ENCODE measurements at places on chromosomes 16 and 17.

DNA sequence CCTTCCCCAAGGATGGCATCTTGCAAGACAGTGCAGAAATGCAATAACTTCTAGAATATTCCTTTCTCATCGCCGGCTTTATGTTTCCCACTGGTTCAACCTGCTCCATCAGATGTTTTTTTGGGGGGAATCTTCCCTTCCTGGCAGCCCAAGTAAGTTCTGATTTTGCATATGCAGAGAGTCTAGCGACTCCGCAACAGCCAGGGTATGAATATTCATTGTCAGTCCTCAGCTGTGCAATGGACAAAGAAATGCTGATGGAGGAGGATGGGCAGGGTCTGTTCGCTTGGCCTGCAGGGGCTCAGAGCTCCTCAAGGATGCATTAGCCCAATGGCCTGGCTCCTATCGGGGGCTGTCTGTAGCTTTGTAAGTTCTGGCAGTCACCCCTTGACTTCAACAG, 358.8 kb upstream of the CCL2 start:
- no peak for DNase-seq

- DNase-seq: no peak
These were observed 3.8 kb downstream of the GJC1 start for GRCh38 chr17:44826123-44826790.

DNA sequence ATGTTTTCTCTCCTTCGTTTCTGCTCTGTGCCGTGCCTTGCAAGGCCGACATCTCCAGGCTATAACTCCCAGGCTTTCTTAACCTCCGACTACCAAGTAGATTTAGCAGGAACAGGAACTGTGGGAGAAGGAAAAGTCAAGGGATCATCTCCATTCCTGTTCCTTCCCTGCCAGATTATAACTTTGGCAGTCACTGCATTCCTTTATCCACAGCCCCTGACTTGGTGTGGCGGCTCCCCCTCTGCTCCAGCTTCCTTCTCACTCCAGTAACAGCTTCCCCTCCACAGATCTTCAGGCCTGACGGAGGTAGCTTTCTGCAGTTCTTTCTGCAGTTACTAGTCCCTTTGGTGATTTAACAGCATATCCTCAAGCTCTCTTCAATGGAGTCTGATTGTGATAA, 234.6 kb upstream of the MON1B start:
- DNase-seq: no peak

DNA sequence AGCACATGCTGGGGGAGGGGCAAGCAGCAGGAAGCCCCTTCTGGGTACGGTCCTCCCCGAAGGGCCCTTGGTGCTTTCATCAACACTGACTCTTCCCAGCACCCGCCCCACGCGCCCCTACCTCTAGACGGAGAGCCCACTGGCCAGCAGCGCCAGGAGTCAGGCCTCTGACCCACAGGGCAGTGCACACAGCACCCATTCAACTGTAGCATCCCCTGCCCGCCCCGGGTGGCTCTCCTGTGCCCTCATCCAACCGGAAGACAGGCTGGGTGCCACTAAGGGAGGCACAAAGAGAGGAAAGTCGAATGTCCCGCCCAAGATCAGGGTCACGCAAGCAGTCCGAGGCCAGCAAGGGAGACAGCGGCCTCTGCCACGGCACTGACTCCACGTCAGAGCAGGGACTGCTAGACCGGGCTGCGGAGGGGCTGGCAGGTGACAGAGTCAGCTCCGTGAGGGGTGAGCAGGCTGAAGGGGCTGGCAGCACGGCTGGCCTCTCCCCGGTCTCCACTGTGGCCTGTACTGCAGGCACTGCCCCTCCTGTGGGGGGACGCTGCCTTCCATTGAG, 9.8 kb downstream of the MSRB1 start:
- DNase-seq: no peak

DNA sequence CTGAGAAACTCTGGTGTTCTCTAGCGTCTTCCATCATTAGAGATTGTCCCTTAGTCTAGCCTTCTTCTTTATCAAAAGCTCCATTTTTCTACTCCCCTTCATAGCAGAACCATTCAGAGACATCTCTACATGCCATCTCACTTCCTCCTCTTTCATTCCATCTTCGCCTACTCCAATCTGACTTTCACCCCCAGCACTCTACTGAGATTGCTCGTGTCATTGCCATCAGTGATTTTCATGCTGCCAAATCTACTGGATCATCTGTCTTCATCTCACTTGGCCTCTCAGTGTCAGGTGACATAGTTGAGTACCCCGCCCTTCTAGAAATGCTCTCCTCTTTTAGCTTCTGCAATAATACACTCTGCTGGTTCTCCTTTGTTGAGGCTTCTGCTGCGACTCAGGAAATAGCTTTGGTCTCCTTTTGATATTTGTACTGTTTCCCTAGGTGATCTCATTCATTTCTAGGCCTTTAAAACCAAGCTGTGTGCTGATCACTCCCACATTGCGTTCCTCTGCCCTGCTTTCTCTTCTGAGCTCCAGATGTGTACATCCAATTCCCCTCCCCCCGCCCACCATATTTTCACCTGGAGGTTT, 119.1 kb downstream of the FTO start:
- no peak for DNase-seq

- no peak for DNase-seq
These were observed 65.0 kb downstream of the NCOR1 start for GRCh38 chr17:16150251-16150856.

GRCh38 chr17:17763734-17764133, 73.1 kb downstream of the SREBF1 start:
- no peak for DNase-seq

- DNase-seq: no peak
These were observed 638.0 kb downstream of the MAF start for GRCh38 chr16:78962457-78962929.

- DNase-seq: peak; percentile 46
These were observed 13.3 kb downstream of the CAVIN1 start for GRCh38 chr17:42409523-42410318.

GRCh38 chr16:70687671-70688245, 1.9 kb upstream of the MTSS2 start:
- no peak for DNase-seq

DNA sequence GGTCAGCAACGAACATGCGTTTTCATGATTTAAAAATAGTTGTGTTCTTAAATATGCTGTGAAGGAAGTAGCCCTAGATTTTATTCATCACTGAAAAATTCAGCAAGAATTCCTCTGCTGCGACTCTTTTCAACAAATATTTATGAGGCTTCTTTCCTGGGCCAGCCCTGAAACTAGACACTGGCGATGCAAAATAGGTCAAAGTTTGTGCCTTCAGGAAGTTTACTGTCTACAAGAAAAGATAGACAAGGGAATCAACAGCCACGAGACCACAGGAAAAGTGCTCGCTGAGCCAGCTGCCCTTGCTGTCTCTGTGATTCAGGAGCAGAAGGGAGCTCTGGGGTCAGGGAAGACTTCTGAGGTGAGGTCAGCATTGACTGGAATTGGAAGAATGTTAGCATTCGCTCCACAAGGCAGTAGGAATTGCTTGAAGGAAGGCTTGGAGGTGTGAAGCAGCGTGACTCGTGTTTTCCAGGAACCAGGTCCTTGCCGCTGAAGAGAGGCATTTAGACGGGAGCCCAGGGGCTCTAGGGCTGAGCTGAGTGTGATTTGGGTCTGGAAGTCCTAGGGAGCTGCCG, 1.9 kb upstream of the RPL26 start:
- no peak for DNase-seq

- DNase-seq: no peak
These were observed 11.2 kb downstream of the PIK3R5 start for GRCh38 chr17:8954339-8954738.

- peak; percentile 1 for DNase-seq
These were observed 127.9 kb upstream of the CDH11 start for GRCh38 chr16:65249768-65250167.

DNA sequence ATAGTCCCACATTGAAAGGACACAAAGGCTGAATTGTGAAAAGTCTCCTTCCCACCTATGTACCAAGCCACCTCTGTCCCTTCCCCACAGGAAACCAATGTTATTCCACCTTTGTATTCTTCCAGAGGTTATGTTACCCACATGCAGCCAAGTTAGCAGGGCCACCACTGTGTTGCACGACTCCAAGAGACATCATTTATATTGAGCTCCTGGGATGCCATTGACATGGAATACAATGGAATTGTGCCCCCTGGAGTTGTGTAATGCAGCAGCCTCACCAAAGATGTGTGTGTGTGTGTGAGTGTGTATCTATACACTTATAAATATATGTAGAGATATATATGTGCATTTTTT, 21.6 kb upstream of the MSI2 start:
- DNase-seq: no peak

DNA sequence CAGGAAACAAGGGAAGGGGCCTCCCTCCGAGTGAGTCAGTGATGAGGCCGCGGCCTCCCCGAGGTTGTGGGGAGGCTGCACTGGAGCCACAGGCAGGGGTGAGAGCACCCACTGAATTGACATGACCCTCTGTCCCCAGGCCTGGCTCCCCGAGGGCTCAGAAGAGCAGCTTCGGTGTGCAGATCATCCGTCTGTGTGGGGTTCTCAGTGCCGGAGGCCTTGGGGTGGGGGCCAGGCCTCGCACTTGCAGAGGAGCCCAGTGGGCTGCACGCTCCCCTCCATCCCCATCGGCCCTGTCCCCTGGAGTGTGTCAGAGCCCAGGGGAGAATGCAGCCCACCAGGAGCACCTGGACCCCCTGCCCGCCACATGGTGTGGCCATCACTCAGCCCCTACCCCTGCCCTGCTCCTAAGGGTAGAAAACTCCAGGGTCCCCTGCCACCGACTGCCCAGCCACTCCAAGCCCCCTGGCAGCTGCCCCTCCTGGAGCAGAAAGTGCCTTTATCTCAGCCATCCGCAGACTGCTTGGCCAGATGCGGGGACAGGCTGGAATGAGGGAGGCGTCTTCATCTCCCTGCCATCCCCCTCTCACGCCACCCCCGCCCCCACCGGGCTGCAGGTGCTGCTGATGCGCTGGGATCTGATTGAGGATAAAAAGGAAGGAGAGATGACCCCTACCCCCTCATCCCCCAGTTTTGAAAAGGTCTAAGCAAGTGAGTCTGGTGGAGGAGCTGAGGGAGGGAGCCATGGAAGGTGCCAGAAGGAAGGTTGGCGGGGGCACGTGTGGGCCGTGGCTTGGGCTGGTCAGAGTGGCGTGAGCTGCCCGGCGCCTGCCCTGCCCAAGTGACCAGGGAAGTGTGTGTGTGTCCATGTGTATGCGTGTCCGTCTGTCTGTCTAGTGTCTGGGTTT, 358.3 kb downstream of the SEC14L1 start:
- no peak for DNase-seq

Data from SK-MEL-5 (cell line).